ENCODE measurements at places on chromosomes 6 and 20. TPM values are rescaled to one million over a fixed set of nuclear protein-coding genes. Genes with fewer than 3 reads are reported as not detected.

The NNAT gene
- not detected for total RNA-seq

The FRK gene
- 21.2 TPM for total RNA-seq

The CST4 gene
- not detected for total RNA-seq

The PREP gene
- 62.4 TPM for total RNA-seq

The PPIL6 gene
- 2.5 TPM for total RNA-seq

The CLPSL2 gene
- not detected for total RNA-seq

The DDX43 gene
- 11.4 TPM for total RNA-seq

The SAMD10 gene
- 23.7 TPM for total RNA-seq

- H3K27ac ChIP-seq = no peak overlapping the region
- H3K36me3 ChIP-seq = no peaks in the 10 kb centered on the region
- DNase-seq = no peak
- peaks cover 38% of the 10 kb centered on the region for H3K27me3 ChIP-seq
- H3K4me3 ChIP-seq = no peak overlapping the region
Measured at GRCh38 chr20:48609491-48609978, 218.3 kb downstream of the PREX1 start.

GRCh38 chr6:145453376-145453775 lies 281.9 kb downstream of the EPM2A start:
- H3K27me3 ChIP-seq = no peaks in the 10 kb centered on the region
- H3K4me3 ChIP-seq = no peak overlapping the region
- H3K27ac ChIP-seq = no peak overlapping the region
- H3K4me1 ChIP-seq = no peaks in the 10 kb centered on the region
- no peaks in the 10 kb centered on the region for H3K36me3 ChIP-seq

- no peak overlapping the region for H3K27ac ChIP-seq
- H3K4me1 ChIP-seq = no peaks in the 10 kb centered on the region
- no peaks in the 10 kb centered on the region for H3K27me3 ChIP-seq
- no peaks in the 10 kb centered on the region for H3K36me3 ChIP-seq
- H3K4me3 ChIP-seq = no peak overlapping the region
Measured at GRCh38 chr6:114281496-114281895, 61.3 kb downstream of the HS3ST5 start.

DNA sequence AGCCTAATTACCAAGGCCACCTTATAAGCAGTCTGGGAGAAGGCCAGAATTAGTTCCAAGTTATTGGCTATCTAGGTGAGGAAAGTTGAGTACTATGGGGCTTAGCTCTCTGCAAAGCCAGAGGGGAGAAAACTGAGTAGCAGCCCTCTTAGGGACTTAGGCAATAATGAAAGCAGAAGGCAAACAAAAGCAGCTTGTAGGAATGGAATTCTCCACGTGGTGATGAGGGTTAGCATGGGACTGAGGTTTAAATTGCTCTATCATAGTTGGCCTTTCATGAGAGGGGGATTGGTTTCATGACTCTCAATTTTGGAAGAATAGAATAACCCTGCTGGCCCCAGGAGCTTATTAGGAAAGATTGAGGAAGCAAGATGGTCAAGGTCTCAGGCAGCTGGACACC lies 7.0 kb upstream of the UBE2J1 start:
- no peak overlapping the region for H3K27ac ChIP-seq
- H3K4me3 ChIP-seq = no peak overlapping the region
- H3K4me1 ChIP-seq = no peaks in the 10 kb centered on the region
- H3K27me3 ChIP-seq = no peaks in the 10 kb centered on the region

DNA sequence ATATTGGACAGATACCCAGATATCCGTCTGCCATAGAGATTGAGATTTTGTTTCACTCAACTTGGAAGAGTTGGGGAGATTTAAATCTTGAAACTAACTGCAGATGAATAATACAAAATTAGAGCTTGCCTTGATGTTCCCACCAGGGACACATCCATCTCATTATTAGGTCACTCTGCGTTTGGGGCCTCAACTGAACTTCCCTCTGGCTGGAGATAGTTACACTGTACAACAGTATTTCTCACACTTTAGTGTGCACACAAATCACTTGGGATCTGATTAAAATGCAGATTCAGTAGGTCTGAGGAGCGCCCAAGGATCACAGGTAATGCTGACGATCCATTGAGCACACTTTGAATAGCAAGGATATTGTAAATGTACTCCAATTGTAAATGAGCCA lies 35.0 kb upstream of the ADTRP start:
- H3K4me3 ChIP-seq = no peak overlapping the region
- no peak for DNase-seq
- no peaks in the 10 kb centered on the region for H3K27me3 ChIP-seq
- peaks cover 27% of the 10 kb centered on the region for H3K4me1 ChIP-seq

GRCh38 chr6:45681860-45682511 lies 304.3 kb upstream of the SUPT3H start:
- H3K27ac ChIP-seq = no peak overlapping the region
- H3K4me3 ChIP-seq = no peak overlapping the region
- peaks cover 10% of the 10 kb centered on the region for H3K4me1 ChIP-seq
- DNase-seq = no peak
- H3K36me3 ChIP-seq = peaks cover 5% of the 10 kb centered on the region
- H3K27me3 ChIP-seq = peaks cover 15% of the 10 kb centered on the region

DNA sequence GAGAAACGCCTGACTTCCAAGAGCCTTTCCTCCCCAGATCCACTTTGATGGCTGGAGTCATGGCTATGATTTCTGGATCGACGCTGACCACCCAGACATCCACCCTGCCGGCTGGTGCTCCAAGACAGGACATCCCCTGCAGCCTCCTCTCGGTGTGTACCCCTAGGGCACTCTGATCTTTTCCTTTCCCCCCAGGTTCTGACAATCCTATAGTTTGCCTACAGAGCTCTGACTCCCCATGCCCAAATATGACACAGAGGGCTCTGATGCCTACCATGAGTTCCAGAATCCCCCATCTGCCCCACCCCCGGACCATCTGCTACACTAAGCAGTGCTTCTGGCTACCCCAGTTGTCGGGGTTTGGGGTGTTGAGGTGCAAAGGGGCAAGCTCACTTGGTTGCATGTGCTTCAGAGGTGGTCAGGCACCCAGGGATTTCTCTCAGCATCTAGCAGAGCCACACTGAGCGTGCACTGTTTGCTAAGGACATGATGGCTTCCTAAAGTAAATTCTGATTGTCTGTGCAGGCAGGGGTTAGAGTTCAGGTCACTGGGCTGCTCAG lies 24.0 kb upstream of the SGK2 start:
- peaks cover 8% of the 10 kb centered on the region for H3K4me1 ChIP-seq
- H3K27ac ChIP-seq = no peak overlapping the region
- H3K4me3 ChIP-seq = no peak overlapping the region

DNA sequence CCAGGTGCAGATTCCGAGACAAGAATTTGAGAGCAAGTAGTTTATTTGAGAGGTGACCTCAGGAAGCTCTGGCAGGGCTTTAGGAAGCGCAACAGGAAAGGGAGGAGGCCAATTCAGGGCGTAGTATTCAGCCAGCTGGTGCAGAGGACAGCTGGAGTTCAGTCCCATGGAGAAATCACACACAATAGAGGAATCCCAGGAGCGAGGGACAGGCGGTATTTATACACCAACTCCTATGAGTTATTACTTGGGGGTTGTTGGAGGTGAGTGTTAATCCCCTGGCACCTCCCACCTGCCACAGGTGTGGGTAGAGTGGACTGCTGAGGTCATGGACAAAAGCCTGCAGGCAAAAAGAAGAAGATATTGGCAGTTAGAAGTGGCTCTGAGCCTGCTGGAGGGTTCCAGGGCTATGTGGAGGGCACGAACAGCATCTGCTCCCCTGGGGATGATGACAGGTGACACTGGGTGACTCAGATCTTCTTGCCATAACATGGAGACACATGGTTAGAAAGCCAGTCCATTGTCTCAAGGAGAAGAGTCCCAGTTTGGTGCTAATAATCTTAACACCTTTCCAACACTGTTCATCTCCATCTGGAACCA lies 13.9 kb upstream of the SULF2 start:
- H3K36me3 ChIP-seq = peaks cover 6% of the 10 kb centered on the region
- no peak overlapping the region for H3K27ac ChIP-seq
- no peak for DNase-seq

DNA sequence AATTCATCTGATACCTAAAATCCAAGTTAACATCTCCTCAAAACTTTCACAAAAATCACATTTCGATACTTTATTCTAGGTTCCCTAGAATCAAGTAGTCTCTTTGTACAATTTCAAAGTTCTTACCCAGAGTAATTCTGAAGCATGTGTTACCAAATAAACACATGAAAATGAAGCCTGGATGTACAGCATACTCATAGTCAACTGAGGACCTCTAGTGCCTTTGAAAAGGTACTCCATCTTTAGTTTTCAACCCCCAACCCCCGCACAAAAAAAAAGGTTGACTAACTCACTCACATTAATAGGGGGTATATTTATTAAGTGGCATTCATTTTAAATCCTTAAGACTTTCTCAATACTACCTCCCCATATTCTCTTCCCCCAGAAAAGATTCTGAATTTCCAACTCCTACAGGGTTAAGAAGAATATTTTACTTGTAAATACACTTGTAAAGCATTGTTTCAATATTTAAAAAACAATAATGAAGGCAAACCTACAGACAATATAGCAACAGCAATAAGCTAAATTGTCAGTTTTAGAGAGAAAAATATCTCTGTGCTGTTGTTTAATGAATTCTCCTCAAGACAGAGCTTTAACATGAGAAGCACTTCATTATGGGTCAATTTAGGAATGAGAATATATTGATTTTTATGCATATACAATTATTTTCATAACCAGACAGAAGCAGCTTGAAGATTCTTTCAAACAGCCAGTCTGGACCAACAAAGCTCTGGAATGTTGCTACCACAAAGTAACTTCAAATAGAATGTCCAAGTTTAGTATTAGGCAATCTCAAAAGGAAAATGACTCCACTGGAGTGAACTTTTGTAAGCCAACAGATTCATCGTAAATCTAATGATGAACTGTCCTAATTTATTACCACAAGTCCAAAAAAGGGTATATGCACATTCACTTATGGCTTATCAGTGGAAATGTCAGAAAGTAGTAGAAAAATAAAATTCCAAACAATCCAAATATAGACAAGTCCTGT lies 3.3 kb downstream of the PLN start:
- peaks cover 5% of the 10 kb centered on the region for H3K4me1 ChIP-seq
- H3K36me3 ChIP-seq = no peaks in the 10 kb centered on the region
- H3K4me3 ChIP-seq = no peak overlapping the region
- no peaks in the 10 kb centered on the region for H3K27me3 ChIP-seq

DNA sequence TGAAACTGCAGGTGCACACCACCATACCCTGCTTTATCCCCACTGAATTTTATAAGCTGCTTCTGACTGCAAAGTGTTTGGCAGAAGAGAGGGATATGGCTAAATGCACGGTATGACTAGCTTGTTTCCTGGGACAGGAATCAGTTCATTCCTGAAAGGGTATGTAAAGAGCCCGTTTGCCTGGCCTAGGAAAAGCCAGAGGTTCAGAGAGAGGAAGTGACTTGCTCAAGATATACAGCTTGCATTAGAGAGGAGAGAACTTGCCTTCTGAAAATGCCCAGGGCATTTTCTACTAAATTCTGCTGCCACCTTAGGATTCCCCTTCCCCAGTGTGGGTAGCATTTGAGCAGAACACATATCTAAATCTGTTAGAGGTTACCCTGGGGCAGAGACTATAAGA lies 683 bp upstream of the GCNT2 start:
- peak overlapping the region; percentile 66 for H3K27ac ChIP-seq
- H3K4me1 ChIP-seq = peaks cover 11% of the 10 kb centered on the region
- H3K4me3 ChIP-seq = peak overlapping the region; percentile 54

GRCh38 chr20:20363799-20364592 lies 3.9 kb upstream of the INSM1 start:
- no peak overlapping the region for H3K27ac ChIP-seq
- peaks cover 21% of the 10 kb centered on the region for H3K27me3 ChIP-seq
- no peaks in the 10 kb centered on the region for H3K4me1 ChIP-seq

GRCh38 chr20:58224974-58225373 lies 3.5 kb downstream of the ANKRD60 start:
- peaks cover 12% of the 10 kb centered on the region for H3K36me3 ChIP-seq
- peaks cover 81% of the 10 kb centered on the region for H3K27me3 ChIP-seq
- no peaks in the 10 kb centered on the region for H3K4me1 ChIP-seq

DNA sequence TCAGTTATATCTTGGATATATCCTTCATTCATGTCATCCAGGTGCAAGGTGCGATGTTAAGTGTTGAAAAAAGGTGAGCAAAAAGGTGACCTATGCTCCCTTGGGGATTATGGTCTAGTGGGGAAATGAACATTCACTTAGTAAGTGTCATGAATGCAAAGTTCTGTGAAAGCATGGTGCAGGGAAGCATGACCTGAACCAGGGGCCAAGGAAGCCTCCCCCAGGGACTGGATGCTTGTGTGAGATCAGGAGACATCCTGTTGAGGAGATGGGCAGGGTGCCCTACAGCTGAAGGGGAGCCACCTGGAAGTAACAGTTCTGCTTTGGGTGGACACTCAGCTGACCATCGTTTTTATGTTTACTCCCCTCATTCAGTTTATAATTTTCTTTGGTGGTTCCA lies 179.5 kb downstream of the SYNDIG1 start:
- H3K4me1 ChIP-seq = peaks cover 2% of the 10 kb centered on the region
- DNase-seq = no peak
- no peaks in the 10 kb centered on the region for H3K27me3 ChIP-seq
- H3K27ac ChIP-seq = no peak overlapping the region
- no peak overlapping the region for H3K4me3 ChIP-seq
- no peaks in the 10 kb centered on the region for H3K36me3 ChIP-seq

DNA sequence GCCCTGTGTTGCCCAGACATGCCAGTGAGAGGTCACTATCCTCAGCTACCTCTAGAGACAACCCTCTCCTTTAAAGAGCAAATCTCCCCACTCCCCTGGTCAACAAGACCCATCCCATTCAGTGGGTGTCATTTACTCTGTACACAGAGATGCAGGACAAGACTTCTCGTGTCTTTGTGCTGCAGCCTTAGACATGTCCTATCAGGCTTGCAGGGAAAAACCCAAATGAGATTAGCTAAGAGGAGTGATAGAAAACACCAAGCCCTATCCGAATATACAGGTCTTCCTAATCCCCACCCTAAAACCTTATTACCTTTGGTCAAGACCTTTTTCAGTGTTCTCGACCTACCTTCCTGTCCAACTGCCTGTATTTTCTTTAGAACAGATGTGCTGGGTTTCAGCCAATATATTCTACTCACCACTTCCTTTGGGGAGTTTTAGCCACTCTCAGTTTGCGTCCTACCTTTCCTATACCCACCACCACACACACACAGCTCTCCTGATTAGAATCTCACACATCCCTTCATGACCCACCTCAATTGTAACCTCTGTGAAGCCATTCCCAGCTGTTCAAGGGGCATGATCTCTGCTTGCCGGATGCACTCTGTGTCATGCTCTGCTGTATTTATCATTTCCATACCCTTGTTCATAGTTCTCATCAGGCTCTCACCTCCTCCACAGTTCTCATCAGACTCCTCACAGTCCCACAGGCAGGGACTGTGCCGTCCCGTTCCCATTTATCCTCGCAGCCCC lies 39.7 kb downstream of the TRAM2 start:
- no peaks in the 10 kb centered on the region for H3K36me3 ChIP-seq
- peaks cover 10% of the 10 kb centered on the region for H3K4me1 ChIP-seq
- H3K4me3 ChIP-seq = no peak overlapping the region
- no peak overlapping the region for H3K27ac ChIP-seq

GRCh38 chr6:49980898-49981297 lies 11.5 kb upstream of the DEFB113 start:
- DNase-seq = no peak
- H3K27ac ChIP-seq = no peak overlapping the region
- no peak overlapping the region for H3K4me3 ChIP-seq
- no peaks in the 10 kb centered on the region for H3K27me3 ChIP-seq
- peaks cover 22% of the 10 kb centered on the region for H3K4me1 ChIP-seq

- no peak overlapping the region for H3K4me3 ChIP-seq
- no peaks in the 10 kb centered on the region for H3K4me1 ChIP-seq
- DNase-seq = no peak
- peaks cover 14% of the 10 kb centered on the region for H3K27me3 ChIP-seq
- H3K36me3 ChIP-seq = no peaks in the 10 kb centered on the region
Measured at GRCh38 chr20:15496501-15497039, 1076.7 kb downstream of the KIF16B start.

GRCh38 chr6:42514745-42515144 lies 49.1 kb upstream of the UBR2 start:
- no peak overlapping the region for H3K4me3 ChIP-seq
- no peak overlapping the region for H3K27ac ChIP-seq
- no peak for DNase-seq
- no peaks in the 10 kb centered on the region for H3K36me3 ChIP-seq

All from Calu3 (cell line).